ENCODE measurements at places on chromosomes 12 and 14. TPM values are rescaled to one million over a fixed set of nuclear protein-coding genes. Genes with fewer than 3 reads are reported as not detected.

The NAV3 gene
- not detected for total RNA-seq

The RNASE3 gene
- total RNA-seq: not detected

The DLK1 gene
- not detected for total RNA-seq

GRCh38 chr12:91877022-91877421, 268.6 kb downstream of the BTG1 start:
- peak; percentile 84 for DNase-seq

DNA sequence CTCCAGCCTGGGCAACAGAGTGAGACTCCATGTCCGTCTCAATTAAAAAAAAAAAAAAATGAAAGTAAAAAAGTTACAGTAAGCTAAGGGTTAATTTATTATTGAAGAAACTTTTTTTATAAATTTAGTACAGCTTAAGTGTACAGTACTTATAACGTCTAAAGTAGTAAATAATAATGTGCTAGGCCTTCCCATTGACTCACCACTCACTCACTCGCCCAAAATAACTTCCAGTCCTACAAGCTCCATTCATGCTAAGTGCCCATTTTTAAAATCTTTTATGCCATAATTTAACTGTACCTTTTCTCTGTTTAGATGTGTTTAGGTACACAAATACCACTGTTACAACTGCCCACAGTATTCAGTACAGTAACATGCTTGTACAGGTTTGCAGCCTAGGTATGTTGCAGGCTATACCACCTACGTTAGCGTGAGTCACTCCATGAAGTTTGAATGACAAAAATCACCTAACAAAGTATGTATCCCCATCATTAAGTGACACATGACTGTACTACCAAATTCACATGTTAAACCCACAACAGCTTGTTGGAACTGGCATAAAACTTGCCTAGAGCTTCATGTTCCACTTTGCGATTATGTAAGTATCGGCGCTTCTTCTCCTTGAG, 10.7 kb downstream of the KANSL2 start:
- DNase-seq: no peak

DNA sequence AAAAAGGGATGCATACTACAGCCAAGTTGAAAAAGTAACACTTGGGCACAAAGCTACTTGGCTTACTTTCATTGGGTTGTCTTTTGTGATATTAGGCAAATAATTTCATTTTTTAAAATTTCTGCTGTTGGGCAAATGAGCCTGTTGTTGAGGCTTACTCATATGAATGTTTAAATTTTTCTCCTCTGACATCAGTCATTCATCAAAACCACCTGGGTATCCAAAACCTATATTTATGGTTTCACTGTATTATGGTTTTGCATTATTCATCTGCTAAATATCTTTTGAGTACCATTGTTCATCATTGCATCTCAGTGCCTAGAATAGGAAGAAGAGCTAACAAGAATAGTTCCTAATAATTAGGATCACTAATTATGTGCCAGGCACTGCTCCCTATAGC, 28.1 kb downstream of the DYRK2 start:
- DNase-seq: no peak

- no peak for DNase-seq
Observed at GRCh38 chr14:74231784-74232183, 7.5 kb upstream of the VSX2 start.

GRCh38 chr12:119681728-119682638, 14.1 kb downstream of the PRKAB1 start:
- peak; percentile 56 for DNase-seq

- peak; percentile 85 for DNase-seq
Observed at GRCh38 chr12:51341251-51342007, 5.0 kb downstream of the CELA1 start.

All from B cell (primary cell).